ENCODE measurements at places on chromosomes 3 and 15.

- DNase-seq = no peak
Observed at GRCh38 chr3:192812743-192813383, 85.5 kb upstream of the FGF12 start.

- DNase-seq = peak; percentile 13
Observed at GRCh38 chr15:35519541-35520149, 26.3 kb downstream of the DPH6 start.

GRCh38 chr3:33578325-33579177 lies 138.3 kb upstream of the UBP1 start:
- DNase-seq = no peak

DNA sequence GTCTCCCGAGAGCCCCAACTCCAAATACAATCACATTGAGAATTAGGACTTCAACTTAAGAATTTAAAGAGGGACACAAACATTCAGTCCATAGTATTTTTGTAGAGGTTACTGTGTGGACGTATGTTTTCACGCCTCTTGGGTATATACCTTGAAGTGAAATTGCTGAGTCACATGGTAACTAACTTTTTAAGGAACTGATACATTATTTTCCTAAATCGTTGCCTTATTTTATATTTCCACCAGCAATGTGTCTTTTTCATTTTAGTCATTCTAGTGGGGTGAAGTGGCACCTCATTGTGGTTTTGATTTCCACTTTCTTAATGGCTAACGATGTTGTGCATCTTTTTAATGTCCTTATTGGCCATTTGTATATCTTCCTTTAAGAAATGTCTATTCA lies 11.8 kb downstream of the PARP15 start:
- DNase-seq = no peak

- DNase-seq = no peak
Observed at GRCh38 chr3:37506956-37507535, 332.7 kb upstream of the LRRFIP2 start.

DNA sequence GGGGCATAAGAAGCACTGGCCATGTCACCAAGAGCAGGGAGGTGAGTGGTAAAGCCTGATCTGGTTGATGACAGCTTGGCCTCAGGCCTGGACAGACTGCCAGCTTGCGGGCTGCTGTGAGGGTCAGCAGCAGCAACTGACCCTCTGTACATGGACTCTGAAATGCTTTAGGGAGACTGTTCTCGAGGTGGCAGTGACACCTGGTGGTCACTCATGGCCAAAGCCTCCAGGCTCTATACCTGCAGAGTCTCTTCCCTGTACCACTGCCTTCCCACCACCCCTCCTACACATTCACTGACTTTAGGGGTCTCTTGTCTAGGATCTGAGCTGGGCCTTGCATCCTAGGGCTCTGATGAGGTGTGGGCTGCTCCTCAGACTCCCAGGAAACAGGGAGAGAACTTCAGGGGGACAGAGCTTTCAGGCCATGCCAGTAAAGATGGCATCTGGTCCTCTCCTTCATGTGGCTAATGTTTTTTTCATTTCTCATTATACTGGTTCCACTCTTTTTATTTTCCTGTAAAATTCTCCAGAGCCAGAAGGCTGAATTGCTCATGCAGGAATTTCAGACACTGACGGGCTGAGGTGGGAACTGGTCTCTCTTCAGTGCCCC lies 17.2 kb upstream of the TIMP4 start:
- peak; percentile 61 for DNase-seq

- DNase-seq = no peak
Observed at GRCh38 chr15:38549222-38549621, 15.4 kb downstream of the RASGRP1 start.

DNA sequence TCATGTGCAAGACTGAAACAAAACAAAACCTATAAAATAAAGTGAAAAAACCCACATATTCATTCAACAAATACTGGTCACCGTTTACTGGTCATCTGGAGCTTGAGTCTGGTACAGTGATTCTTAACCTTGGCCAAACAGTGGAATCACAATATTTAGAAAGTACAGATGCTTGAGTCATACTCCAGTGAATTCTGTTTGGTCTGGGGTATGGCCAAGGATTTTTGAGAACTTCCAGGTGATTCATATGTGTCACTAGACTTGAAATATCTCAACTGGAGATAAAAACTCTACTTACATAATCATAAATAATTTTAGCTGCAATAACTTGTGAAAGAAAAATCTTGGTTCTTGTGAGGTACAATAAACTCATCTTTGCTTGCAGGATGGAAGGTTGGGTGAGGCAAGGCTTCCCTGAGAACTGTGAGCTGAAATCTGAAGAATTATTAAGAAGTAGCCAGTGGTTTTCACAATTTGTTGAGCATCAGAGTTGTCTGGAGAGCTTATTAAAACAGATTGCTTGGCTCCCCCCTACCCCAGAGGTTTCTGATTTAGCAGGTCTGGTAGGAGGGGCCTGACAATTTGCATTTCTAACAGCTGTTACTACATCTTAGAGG lies 9.6 kb downstream of the NEK11 start:
- DNase-seq = no peak

Data from GM13976 (cell line).